ENCODE measurements at places on chromosomes 2 and 18. TPM values are rescaled to one million over a fixed set of nuclear protein-coding genes. Genes with fewer than 3 reads are reported as not detected.

GRCh38 chr2:27690052-27690451 is 26.4 kb downstream of the SLC4A1AP start:
- no peaks in the 10 kb centered on the region for H3K4me1 ChIP-seq
- no peak overlapping the region for H3K27ac ChIP-seq
- peaks cover 22% of the 10 kb centered on the region for H3K36me3 ChIP-seq
- no peaks in the 10 kb centered on the region for H3K27me3 ChIP-seq
- DNase-seq: no peak
- no peak overlapping the region for H3K4me3 ChIP-seq

DNA sequence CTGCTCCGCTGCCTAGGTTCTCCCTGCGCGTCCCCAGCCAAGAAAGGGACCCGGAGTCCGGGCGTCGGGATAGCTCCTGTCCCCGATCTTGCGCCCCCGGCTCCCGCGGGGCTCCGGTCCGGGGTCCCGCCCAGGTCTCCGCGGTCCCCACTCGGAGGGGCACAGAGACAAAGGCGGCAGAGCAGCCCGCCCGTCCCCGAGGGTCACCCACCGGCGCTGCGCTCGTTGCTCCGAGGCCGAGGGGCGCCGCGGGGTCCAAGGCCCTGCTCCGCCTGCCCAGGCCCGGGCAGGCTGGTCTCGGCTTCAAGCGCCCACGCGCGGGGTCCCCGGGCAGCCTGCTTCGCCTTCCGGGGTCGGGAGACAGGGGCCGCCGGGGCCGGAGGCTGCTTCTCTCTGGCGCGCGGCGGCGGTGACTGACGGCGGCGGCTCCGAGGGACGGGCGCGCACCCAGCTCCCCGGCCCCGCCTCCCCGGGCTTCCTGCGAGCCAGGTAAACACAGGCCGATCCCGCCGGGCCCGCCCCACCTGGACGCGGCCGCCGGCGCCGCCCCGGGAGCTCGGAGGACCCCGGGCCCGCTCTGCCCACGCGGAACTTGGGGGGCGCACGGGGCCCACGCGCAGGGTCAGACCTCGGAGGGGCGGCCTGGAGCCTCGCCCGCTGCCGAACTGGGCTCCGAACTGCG is at the start of gene MBP:
Gene MBP (minus strand): TSS at position 415 of the 682 bp plus-strand sequence. CDS start 27,522 bp downstream, outside the sequence.
- DNase-seq: peak; percentile 78
- peak within 1 kb of the TSS; percentile 77 for H3K4me3 ChIP-seq
- no peak within 1 kb of the TSS for H3K27ac ChIP-seq
- no peaks in the 10 kb centered on the region for H3K36me3 ChIP-seq

DNA sequence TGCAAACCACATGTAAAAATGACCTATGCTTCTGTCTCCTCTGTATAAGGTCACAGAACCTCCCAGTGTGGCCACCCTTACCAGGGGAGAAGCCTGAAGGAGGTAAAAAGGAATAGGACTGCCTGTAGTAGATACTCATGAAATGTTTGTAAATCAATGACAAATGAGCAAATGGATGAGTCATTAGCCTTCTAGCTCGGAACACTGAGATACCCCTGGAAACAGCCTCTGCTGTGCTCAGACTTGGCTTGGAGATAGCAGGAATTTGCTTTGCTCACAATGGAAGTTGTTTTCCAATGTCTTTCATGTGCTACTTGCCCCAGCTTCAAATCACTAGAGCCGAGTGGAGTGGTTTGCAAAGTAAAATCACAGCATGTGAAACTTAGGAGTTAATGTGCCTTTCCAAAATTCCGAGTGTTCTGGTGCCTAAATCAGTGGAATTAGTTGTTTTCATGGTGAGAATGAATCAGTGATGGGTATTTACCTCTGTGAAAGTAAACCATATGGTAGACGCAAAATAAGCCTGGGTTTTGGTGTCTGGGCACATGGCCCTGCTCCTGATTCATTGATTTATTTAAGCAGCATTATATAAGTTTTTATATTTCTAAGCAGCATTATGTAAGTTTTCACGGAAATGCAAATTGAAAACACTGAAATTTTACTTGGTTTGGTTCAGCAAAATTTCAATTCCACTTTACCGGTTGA is 154.0 kb upstream of the MAP3K20 start:
- H3K4me3 ChIP-seq: no peak overlapping the region
- no peak for DNase-seq
- H3K27me3 ChIP-seq: no peaks in the 10 kb centered on the region
- H3K4me1 ChIP-seq: no peaks in the 10 kb centered on the region
- no peak overlapping the region for H3K27ac ChIP-seq

GRCh38 chr2:228646061-228646460 is 464.6 kb upstream of the SPHKAP start:
- H3K27me3 ChIP-seq: no peaks in the 10 kb centered on the region
- no peaks in the 10 kb centered on the region for H3K4me1 ChIP-seq

Gene FAM124B
- 0.83 TPM for total RNA-seq

Gene SLC19A3
- 2.3 TPM for total RNA-seq

Gene GPR148
- total RNA-seq: not detected
